HCEC 1CT (cell line): ENCODE measurements at places on chromosomes 3 and 15.

DNA sequence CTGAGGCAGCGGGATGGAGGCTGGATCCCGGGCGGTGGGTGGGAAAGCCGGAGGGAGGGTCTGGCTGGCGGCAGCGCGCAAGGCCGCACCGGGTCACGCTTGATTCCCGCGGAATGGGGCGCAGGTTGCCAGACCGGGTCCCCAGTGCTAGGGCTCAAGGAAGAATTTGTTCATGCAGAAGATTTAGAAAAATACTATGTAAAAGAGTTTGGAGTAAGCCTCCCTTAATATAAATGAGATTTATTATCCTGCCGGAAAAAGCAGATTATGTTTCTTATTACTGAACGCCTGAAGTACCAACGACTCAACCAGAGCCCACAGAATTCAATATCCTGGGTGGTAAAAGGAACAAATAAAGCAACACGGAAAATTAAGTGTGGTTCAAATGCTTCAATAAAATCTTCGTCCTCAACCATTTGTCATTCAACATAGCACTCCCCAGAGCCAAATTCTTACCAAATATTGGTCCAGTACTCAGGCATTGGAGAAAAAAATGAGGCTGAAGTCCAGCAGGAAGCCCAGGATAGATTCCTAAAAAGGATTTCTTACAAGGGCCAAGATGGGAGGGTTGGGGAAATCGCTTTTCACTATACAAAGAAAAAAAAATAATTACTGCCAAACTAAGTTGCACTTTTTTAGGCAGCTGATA lies 1.2 kb upstream of the ZBTB20 start:
- DNase-seq, result no peak

DNA sequence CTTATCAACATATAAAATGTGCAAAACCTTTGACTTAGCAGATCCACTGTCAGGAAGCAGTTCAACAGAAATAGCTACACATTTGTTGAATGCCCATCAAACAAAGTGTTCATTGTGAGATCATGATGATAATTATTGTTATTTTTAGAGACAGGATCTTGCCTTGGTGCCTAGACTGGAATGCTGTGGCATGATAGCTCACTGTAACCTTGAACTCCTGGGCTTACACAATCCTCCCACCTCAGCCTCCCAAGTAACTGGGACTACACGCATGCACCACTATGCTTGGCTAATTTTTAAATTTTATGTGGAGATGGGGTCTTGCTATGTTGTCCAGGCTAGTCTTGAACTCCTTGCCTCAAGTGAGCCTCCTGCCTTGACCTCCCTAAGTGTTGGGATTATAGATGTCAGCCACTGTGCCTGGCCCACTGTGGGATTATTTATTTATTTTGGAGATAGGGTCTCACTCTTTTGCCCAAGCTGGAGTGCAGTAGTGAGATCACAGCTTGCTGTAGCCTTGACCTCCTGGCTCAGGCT lies 8.8 kb downstream of the MAP2K5 start:
- DNase-seq, result no peak

DNA sequence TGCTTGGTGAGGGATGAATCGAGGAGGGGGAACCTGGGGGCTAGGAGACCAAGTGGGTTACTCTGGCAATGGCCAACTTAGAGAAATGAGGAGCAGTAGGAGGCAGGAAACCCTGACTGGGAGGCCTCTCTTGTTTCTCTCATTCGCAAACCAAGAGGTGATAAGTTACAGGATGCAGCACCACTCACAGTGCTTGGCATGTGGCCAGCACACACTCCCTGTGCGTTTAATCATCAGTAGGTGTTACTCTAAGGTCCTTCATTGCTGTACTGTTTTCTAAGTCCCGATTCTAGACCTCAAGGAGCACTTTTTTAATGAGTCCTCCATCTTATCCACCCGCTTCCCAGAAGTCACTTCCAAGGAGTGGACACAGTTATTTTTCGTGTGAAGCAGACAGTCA lies 314.1 kb upstream of the TRIM42 start:
- no peak for DNase-seq

DNA sequence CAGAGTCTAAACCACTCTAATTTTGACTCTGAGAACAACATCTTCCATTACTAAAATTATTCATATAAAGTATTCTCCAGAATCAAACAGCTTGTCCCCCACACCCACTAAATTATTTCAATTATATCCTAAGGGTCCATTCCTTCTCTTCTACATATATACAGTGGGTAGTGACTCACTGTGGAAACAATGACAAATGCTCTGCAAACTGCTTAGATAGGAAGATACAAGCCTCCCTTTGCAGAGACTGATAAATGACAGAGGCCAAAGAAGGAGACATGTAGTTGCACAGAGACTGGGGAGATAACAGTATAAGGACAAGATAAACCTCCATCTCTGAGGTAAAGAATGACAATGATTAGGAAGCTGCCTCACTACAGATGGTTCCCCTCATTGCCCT lies 1087.4 kb downstream of the AGBL1 start:
- no peak for DNase-seq

DNA sequence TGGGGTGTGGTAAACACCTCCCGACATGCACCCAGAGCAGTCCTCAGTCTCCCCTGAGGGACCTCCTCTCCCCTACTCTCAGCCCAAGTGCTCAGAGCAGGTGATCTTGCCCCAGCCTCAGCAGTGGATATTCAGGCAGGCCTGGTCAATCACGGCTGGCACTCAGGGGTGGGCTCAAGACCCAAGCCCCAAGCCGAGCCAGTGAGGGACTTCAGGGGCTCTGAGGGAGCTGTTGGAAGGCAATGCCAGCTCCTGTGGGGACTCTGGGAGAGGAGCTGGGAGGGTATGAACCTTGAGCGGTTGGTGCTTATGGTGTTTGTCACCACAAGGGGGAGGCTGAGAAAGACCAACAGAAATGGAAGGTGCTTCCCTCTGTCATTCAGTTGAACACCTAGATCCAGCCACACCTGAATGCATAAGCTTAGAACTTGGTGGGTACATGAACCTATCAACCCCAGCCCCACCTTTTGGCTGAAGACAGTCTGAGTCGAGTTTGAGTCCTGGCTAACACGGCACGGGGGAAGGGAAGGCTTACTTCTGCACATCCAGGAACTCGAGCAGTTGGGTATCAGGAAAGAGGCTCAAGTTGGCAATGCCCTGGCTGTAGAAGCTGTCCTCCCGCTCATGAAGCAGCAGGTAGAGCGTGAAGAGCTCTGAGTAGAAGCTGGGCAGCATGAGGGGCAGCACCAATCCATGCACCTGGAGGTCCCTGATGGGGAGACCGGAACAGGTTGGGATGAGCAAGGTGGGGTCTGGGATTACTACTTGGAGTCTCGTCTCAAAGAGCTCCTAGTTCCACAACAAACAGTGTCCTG lies 19.2 kb downstream of the ALS2CL start:
- no peak for DNase-seq
